LHCN-M2 (cell line): ENCODE measurements at places on chromosomes 6 and 20.
A peak's percentile ranks its signal among the peaks of the same experiment; 100 is the strongest.

DNA sequence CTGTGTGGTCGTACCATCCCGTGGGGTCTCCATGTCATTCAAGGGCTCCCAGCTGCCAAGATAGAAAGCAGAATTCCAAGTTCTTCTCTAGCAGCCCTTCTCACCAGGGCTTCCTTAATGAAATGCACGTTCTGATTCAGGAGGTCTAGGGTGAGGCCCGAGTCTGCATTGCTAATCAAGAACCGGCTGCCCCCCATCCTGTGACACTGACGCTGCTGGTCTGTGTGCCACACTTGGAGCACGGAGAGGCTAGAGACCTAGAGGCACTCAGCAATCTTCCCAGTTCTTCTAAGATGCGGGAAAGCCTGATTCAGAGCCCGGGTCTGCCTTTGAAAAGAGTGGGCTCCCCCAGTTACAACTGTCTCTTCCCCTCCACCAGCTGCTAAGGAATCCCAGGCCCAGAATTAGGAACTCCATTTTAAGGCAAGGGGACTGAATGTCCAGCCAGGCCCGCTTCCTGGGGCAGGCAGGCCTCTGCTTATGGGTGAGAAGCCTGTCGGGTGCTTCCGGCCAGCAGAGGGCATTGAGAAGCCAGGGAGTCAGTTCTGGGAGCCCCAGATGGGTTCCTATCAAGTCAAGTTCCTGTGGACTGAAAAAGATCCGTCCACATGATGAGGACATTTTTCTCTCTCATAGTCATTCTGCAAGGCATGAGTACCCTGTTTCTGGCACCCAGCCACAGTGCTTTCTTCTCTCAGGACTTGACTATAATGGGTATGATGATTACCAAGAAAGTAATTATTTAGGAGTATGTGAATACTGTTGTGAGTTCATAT is 69.8 kb upstream of the RIN2 start:
- DNase-seq, result peak; percentile 96

DNA sequence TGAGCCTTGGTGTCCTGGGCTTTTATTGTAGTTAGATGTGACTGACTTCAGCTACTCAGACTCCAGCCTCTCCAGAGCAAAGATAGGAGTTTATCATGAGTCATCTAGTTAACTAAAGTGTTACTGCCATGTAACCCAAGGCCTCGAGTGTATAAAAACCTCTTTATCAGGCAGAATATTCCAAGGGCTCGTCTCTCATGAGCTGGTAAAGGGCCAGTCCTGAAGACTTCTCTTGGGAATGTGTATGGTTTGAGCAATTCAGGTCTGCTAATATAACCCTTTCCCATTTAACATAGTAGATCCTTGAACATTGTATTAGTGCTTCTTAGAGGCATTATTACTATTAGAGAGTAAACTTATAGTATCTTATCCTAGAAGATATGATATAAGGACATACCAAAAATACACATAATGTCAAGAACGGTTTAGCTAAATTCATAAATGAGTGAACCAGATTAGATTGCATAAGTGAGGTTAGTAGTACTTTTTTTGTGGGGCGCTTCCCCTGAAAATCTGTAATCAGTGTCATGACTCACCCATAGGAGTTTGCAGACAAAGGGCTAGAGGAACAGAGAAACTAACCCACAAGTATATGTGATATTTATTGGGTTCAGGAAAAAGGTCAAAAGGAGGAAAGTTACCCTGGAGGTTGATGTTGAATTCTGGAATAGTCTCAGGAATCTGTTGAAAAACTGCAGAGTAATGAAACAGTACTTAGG is 16.0 kb downstream of the DSE start:
- DNase-seq, result peak; percentile 84

DNA sequence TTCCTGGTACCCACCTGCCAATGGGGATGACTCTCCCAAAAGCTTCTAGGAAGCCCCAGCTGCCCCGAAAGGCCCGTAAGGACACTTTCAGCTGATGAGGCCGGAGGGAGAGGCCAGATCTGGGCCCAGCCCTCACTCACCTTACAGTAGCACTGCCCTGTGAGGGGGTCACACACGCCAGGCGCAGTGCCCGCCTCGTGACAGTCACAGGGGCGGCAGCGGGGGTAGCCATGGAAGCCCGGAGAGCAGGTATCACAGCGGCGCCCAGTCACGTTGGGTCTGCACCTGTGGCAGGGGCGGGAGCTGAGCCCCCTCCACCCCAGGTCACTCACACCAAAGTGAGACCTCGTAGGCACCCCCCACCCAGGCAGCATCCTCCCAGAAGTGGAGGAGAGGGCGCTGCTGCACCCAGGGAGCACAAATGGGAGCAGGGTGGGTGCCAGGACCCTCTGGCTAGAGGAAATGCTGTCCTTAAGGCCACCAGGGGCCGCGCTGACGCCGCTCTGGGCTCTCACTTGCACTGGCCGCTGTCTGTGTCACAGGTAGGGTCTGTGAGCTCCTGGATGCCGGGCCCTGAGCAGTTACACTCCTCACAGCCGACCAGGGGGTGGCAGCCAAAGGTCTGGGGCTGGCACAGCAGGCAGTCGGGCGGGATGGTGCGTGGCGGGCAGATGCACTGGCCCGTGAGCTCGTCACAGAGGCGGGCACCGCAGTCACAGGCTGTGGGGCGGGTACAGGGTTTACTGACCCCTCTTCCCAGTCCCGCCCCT is 25.1 kb downstream of the ADRM1 start:
- no peak for DNase-seq

DNA sequence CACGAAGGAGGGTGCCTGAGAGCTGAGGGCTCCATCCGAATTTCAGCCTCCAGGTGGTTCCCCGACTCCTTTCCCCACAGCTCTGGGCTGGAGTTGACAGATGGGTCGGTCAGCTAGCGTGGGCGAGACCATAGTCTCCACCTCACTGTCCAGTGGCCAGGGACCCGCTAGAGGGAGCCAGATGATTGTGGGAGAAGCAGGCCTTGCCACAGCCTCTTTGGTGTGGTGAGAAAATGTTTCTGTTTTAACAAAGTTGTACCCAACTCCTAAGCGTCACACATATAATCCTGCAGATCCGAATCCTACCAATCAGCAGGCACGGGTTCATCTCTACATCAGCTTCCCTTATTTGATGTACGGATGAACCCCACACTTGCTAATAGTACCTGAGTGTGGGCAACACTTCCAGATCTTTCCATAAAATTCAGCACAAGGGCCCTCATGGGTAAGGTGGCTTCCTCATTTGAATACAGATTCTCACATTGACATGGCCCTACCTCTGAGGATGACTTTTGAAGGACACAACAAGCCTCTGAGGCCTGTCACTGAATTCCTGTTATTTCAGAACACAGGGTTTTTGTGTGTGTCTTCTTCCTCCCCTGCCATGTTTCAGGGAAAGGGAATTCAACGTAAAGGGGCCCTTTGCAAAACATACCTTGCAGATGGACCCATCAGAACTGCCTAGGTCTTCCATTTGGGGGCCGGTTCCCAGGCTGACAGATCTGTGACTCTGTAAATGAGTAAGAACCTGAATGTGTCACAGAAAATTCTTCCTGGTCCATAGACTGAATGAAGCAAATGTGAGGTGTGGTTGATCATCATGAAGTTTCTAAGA is 103.2 kb upstream of the DUSP22 start:
- peak; percentile 83 for DNase-seq

- DNase-seq, result no peak
Measured at GRCh38 chr20:60694763-60695162, 557.3 kb upstream of the CDH4 start.

DNA sequence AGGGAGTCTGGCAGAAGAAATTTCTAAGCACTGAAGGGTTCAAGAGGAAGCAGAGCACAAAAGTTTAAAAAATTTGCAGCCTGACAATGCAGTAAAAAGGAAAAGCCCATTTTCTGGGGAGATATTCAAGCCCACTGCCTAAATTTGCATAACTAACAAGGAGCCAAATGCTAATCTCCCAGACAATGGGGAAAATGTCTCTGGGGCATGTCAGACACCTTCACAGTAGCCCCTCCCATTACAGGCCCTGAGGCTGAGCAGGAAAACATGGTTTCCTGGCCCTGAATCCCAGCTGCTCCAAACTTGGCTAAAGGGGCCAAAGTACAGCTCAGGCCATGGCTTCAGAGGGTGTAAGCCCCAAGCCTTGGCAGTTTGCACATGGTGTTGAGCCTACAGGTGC is 908.5 kb upstream of the MANEA start:
- DNase-seq, result no peak
